ENCODE measurements at places on chromosomes 12 and 14.

- peak; percentile 35 for DNase-seq
These were observed 7.2 kb upstream of the ANKRD9 start for GRCh38 chr14:102516531-102517391.

DNA sequence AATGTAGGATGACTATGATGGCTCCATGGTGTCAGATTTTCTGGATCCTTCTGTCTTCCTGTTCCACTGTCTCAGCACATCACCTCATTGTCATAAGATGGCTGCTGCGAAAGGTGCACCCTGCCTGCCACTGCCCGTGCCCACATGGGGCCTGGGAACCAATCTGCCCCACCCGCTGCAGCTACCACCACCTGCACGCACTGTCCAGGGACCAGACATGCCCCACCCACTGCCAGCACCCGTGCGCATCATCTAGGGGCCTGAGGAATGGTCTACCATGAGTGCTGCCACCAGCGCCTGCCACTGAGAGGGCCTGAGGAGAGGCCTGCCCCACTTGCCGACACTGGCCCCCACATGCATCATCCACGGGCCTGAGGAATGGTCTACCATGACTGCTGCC lies 23.8 kb downstream of the CYP46A1 start:
- DNase-seq: no peak

DNA sequence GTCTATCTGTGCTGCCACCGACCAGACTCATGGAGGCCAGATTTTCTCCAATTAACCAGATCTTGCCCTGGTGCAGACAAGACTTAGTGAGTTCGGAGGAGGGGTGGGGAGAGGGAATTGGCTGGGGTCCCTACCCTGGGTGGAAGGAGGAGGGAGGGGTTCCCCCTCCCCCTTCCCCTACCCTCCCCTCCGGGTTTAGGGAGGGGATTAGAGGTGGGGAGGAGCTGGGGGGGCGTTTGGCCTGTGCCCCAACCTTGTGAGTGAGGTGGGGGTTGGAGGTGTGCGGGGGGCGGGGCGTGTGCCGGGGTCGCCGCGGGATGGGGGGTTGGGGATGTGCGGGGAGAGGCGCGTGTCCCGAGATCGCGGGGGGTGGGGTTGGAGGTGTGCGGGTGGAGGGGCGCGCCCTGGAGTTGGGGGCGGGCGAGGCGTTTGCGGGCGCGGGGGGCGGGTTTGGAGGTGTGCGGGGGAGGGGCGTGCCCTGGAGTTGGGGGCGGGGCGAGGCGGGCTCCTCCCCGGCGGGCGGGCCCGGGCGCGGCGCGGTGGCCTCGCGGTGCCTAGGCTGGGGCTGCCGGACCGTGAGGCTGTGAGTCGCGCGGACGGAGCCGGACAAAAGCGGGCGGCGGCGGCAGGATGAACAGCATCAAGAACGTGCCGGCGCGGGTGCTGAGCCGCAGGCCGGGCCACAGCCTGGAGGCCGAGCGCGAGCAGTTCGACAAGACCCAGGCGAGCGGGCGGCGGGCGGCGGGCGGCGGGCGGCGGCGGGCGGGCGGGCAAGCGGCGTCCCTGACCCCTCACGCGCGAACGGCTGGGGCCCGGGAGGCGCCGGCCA lies at the start of gene HIP1R:
HIP1R (plus strand) TSS at position 537 of the 829 bp plus-strand sequence; CDS start at position 631, 94 bp downstream.
- no peak for DNase-seq

DNA sequence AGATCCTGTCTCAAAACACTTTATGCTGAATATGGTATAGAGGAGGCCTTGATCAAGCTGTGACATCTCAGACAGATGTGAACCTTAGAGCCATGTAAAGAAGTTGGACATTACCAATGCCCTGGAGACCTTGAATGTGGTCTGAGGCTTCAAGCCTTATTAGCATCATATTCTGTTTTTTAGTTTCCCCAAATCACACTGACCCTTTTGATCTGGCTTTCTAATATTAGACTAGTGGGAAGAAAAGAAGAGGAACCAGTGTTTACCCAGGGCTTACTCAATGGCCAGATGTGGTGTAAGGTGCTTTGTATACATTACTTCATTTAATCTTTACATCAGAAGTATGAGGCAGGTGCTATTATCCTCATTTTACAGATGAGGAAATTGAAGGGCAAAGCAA lies 10.6 kb upstream of the TBPL2 start:
- DNase-seq: no peak

DNA sequence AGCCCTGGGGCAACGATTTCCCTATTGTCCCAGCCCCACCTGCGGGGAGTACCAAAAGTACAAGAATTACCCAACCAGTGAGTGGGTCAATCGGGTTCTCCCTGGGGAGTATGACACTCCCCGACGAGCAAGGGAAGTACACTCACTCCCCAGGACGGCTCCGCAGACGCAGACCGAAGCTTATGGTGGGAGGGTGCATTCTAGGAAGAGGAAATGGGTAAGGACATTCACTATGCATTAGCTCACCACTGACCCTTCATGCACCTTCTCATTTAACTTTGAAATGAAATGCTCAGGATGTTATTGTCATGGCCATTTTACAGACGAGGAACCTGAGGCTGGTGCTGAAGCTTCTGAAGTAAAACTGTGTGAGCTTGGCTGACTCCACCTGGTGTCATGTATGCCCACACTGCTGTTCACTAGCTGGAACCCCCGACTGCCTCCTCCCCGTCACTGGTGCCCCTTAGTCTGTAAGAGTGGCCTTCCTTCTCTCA lies 45.8 kb upstream of the TMED10 start:
- DNase-seq: no peak

- DNase-seq: peak; percentile 63
These were observed at the start of gene CD4 for GRCh38 chr12:6788972-6789924. Gene CD4 (plus strand): TSS chr12:6789528. CDS start chr12:6800139, 10,611 bp downstream.

- DNase-seq: peak; percentile 9
These were observed 31.5 kb downstream of the SVOP start for GRCh38 chr12:108989376-108989775.

GRCh38 chr14:24398653-24399446 lies at the start of gene NYNRIN:
Gene NYNRIN (plus strand): TSS chr14:24399003. CDS start chr14:24399247, 244 bp downstream.
- peak; percentile 17 for DNase-seq

DNA sequence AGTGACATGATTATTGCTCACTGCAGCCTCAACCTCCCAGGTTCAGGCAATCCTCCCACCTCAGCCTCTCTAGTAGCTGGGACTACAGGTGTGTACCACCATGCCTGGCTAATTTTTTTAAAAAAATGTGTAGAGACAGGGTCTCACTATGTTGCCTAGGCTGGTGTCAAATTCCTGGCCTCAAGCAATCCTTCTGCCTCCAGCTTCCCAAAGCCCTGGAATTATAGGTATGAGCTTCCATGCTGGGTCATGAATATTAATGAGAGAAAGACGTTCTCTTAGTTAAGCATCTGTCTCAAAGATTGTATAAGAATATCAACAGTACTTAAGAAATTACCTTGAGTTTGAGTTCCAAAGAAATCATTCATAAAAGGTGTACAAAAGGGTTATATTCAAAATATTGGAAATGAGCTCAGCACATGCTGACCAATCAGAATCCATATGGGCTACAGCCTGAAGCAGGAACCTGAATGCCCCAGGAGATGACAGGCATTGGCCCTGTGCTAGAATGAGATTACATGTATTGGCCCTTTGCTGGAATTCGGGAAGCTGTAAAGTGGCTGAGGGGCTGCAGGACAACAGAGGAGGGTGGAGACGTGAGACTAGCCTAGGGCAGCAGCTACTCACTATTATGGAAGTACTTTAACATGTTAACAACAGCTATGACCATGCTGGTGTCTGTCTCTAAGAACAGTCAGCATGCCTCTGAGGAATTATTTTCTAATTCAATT lies 157.0 kb upstream of the CPNE8 start:
- no peak for DNase-seq

- DNase-seq: peak; percentile 98
These were observed 17.9 kb downstream of the ZFP36L1 start for GRCh38 chr14:68774771-68775613.

DNA sequence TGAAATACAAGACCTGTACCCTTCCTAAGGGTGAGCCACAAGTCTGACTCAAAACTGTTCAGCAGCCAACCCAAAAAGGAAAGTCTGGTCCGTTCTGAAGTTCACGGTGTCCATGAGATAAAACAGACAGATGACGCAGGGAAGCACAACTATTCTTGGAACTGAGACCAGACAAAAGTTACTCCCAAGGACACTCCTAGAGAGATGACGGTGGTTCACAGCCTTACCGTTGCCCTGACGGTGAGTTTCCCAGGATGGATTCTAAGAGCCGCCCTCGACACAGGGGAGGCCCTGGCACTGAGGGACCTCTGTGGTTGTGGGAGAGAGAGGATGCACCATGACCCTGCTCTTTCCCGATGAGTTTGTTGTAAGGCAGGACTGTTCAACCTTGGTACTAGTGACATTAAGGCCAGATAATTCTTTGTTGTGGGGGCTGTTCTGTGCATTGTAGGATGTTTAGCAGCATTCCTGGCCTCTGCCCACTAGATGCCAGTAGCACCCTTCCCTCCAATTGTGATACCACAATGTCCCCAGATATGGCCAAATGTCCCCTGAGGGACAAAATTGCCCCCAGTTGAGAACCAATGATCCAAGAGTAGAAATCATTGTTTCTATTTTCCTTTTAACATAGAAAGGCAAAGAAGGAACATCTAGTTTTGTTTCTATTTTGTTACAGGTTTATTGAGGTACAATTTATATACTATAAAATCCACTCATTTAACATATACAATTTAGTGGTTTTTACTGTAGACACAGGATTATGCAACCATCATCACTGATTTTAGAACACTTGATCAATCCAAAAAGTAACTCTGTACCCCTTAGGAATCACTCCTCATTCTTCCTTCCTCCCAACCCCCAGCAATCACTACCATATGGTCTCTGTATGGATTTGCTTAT lies 23.0 kb downstream of the OR10P1 start:
- peak; percentile 54 for DNase-seq

- no peak for DNase-seq
These were observed 64.2 kb upstream of the PYGL start for GRCh38 chr14:51008446-51008845.

DNA sequence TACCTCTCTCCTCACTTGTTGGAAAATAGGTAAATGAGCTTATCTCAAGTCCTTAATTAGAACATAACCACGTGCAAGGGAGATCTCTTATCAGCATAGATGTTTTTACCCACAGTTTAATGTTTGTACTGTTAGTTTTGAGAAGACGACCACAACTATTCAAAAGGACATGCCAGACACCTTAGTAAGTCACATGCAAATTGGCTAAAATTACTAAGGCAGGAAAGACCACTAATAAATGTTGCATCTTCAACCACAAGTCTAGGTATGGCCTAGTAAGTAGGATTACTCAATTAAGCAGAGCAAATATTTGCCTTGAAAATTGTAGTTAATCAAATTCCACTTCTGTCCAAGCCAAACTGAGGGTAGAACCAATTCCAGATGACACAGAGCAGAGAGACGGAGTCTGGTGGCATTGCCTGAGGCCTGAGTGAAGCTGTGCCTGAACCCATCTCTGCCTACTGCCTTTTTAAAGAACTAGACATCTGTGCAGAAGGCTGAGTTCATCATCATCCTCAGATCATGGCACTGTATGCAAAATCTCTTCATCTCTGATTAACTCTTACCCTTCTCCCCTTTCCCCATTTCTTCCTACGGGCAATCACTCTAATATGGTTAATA lies 29.7 kb upstream of the CHST11 start:
- DNase-seq: peak; percentile 71

DNA sequence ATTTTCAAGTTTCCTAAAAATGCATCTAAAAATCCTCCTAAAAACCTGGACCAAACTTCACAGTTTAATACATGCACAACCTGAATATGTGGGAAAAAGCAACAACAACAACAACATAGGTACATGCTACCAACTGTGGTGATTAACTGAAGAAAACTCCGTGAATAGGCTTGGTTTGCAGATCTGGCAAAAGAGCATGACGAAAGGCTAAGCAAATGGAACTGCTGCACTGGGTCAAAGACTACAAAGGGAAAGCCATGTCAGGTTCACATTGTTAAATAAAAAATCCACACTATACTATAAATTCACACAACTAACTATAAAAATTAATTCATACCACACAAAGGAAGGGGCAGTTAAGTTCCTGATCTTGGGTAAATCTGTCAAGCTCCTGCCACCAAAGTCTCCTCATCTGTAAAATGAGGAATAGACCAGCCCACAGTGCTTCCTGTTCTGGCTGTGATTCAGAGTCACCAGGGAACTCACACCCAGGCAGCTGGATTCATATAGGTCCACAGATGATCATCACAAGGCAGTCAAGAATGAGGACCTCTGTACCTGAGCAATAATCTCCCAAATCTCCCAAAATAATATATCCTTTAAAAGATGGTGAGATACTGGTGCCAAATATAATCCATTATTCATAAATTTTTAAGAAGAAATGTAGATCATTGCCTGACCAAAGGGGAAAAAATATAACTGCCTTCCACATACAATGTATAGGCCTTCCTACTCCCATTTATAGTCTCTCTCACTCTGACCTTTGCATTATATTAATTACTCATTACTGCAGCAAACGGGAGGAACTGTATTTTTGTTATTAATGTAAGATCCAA lies 7.0 kb downstream of the CORO1C start:
- DNase-seq: peak; percentile 58

GRCh38 chr12:62194616-62195015 lies 65.6 kb upstream of the USP15 start:
- DNase-seq: no peak

- DNase-seq: no peak
These were observed 17.8 kb upstream of the TMPRSS12 start for GRCh38 chr12:50824914-50825313.

DNA sequence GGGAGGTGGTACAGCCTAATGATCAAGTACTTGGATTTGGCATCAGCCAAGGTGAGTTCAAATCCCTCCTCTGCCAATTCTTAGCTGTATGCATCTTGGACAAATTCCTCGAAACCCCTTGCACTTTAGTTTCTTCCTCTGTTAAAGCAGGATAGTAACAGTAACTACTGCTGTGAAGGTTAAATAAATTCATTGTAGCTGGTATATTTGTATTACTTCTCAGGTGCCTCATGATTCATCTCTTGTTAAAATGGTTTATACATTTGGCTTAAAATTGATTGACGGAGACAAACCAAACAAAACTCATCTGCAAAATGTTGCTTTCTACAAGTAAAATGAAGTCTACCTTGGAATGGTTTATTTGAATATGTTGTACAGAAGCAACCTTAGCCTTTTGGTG lies 2.3 kb upstream of the PTPRB start:
- no peak for DNase-seq

DNA sequence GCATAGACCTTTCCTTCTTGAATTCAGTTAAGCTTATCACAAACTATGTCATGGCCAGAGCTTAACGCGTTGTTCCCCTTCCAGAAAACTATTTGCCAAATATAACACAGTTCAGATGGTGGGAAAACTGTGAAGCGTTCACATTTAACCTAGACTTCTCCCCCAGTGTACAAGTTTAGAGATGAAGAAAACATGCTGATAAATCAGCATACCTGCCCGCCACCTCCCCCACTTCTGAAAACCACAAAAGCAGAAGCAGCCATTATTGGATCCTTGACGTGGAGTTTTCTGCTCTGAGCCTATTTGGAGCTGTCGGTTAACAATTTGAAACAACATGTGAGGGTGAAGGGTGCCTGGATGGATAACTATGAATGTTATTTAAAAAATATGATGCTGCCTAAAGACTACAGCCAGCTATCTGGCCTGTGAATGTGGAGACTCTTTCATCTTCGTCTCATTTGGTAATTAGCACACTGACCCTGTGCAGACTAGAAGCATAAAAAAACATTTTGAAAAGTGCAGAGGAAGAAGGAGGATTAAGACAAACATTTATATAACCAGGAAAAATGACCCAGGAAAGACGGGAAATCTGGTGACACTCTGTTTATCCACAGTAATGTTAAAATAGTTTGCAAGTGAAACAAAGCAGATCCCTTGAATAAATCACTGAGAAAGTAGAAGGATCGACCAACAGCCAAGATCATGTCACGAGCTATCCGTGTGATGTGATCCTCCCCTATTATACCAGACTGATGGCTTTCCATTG lies 408.2 kb downstream of the AEBP2 start:
- DNase-seq: no peak
